NCI-H460 (cell line): ENCODE measurements at places on chromosomes 3 and 15.
A peak's percentile ranks its signal among the peaks of the same experiment; 100 is the strongest.

DNA sequence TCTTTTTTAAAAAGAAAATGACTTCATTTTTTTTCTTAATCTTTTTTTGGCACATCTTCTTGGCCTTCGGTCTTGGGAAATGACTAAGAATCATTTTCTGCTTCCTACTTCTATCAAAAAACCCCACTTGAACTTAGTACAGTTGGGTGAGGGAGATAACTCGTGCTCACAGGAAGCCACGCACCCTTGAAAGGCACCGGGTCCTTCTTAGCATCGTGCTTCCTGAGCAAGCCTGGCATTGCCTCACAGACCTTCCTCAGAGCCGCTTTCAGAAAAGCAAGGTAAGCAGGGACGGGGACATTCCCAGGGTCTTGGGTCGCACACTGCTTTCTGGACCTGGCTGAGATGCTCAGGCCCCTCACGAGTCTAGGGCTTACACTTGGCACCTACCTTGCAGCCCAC, at the start of gene CCR4:
Gene CCR4 (plus strand): TSS at position 235 of the 402 bp plus-strand sequence. CDS start 1,779 bp downstream, outside the sequence.
- no peak for DNase-seq

DNA sequence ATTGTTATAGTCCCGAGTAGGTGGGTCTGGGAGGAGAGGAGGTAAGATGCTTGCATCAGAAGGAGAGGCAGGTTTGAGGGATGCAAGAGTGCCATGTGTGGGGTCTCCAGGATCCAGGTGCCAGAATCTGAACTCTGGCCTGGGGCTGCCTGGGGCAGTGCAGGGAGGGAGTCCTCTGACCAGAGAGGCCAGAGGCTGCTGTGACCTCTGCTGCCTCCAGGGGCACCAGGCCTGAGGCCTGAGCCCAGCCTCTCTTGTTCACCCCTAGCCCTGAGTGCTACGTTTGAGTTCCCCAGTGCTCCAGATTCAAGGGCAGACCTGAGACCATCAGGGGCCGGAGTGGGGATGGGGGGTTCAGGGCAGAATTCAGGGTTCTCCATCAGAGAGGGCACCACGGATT, 7.4 kb downstream of the SLC38A3 start:
- no peak for DNase-seq

GRCh38 chr3:195803289-195803908, 8.3 kb downstream of the MUC4 start:
- no peak for DNase-seq

DNA sequence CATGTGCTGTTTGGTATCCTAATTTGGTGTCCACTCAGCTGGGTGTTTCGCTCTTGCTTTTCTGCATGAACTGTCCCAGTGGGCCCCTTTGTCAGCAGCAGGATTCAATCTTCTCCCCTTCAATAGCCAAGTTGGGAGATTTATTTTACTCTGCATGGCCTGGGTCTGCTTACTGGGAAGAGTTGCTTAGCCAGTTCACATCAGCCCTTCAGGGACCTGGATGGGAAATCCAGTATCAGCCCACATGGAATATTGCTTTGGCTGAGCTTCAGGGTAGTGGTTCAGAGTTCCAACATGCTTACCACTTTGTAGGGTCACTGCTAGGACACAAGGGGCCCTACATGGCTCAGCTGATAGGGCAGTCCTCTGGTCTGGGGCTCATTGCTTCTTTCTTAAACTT, 93.0 kb upstream of the BOC start:
- no peak for DNase-seq

DNA sequence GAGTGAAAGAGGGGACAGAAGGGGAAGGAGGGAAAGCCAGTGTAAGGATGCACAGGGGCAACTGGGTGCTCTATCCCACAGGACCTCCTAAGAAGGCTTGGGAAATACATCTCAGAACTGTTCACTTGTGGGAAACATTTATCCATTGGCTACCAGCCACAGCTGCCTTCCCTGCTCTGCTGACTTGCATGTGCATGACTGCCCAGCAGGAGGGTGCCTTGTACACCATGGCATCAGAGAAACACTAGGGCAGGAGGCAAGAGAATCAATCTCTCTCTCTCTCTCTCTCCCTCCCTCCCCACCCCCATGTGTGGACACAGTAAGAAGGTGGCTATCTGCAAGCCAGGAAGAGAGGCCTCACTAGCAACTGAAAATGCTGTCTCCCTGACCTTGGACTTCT, 62.9 kb upstream of the ZBTB38 start:
- peak; percentile 8 for DNase-seq

GRCh38 chr3:129501630-129502029, 26.8 kb upstream of the RHO start:
- DNase-seq: no peak

GRCh38 chr3:94280958-94281357, 218.1 kb downstream of the NSUN3 start:
- no peak for DNase-seq

DNA sequence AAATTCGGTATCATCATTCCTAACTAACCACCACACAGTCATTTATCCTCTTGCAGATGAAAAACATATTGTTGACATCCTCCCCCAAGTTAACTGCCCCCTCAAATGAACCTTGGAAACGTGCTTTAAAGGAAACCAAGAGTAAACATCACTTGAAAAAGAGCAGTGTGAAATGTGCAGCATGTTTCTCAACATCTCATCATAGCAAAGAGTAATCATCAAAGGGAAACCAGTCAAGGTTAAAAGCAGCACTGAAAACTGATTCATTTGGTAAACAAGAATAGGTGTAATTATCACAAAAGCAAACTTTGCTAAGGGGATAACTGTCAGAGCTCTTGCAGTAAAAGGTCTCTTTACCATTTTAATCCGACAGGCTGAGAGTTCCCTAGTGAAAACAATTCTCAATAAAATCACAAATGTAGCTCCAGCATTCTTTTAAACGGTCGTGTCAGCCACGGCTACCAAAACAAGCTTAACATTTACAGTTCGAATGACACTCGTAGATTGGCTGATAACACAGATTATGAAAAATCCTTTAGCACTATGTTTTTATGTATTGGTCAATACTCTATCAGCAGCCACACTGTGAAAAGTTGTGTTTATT, 461.0 kb downstream of the GBE1 start:
- no peak for DNase-seq

- DNase-seq: no peak
Measured at GRCh38 chr15:36075333-36075732, 504.1 kb upstream of the CDIN1 start.

GRCh38 chr3:151379083-151379734, 5.3 kb downstream of the P2RY12 start:
- DNase-seq: peak; percentile 1

GRCh38 chr3:11145888-11146287, 8.4 kb upstream of the HRH1 start:
- DNase-seq: no peak
